Calu3 (cell line): ENCODE measurements at places on chromosomes 2 and 18. TPM values are rescaled to one million over a fixed set of nuclear protein-coding genes. Genes with fewer than 3 reads are reported as not detected.

The ELOA2 gene
- total RNA-seq = not detected in 2 replicates

The CENPA gene
- 23.4 and 33.2 TPM in 2 replicates for total RNA-seq

The RAMP1 gene
- total RNA-seq = 9.6 and 9.8 TPM in 2 replicates

The SYT4 gene
- not detected in 2 replicates for total RNA-seq

The SCYGR2 gene
- not detected in 2 replicates for total RNA-seq

The MRPL53 gene
- total RNA-seq = 83.7 and 88.9 TPM in 2 replicates

The EVX2 gene
- total RNA-seq = not detected in 2 replicates

The RESP18 gene
- not detected in 2 replicates for total RNA-seq

- H3K27ac ChIP-seq = no peak overlapping the region
- no peak overlapping the region for H3K4me3 ChIP-seq
- DNase-seq = no peak
- no peaks in the 10 kb centered on the region for H3K27me3 ChIP-seq
These were observed 369.3 kb upstream of the KLHL29 start for GRCh38 chr2:23015651-23016200.

DNA sequence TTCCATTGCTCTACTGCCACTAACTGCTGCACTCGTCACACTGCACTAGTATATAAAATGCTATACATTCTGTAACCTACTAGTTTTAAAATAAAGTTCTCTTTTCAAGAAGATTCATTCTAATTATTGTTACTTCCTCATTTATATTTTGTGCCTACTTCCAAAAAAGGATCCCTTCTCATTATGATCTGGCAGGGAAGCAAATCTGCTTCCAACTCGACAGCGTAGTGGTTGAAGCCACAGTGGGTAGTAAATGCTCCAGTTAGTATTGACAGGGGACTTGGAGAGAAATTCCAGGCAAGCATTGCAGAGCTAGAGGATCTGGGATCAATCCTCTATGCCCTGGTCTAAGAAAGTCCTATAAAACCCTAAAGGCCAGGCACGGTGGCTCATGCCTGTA lies 53.3 kb upstream of the AP1S3 start:
- H3K4me1 ChIP-seq = peaks cover 12% of the 10 kb centered on the region
- H3K36me3 ChIP-seq = peaks cover 14% of the 10 kb centered on the region
- no peak for DNase-seq
- no peak overlapping the region for H3K4me3 ChIP-seq

GRCh38 chr2:228352048-228352447 lies 170.6 kb upstream of the SPHKAP start:
- no peaks in the 10 kb centered on the region for H3K36me3 ChIP-seq
- no peak overlapping the region for H3K27ac ChIP-seq
- no peaks in the 10 kb centered on the region for H3K27me3 ChIP-seq

- H3K36me3 ChIP-seq = no peaks in the 10 kb centered on the region
- no peak for DNase-seq
- H3K27me3 ChIP-seq = peaks cover 78% of the 10 kb centered on the region
- H3K4me1 ChIP-seq = no peaks in the 10 kb centered on the region
- H3K27ac ChIP-seq = no peak overlapping the region
- no peak overlapping the region for H3K4me3 ChIP-seq
These were observed 129.0 kb downstream of the EVA1A start for GRCh38 chr2:75431763-75432162.

DNA sequence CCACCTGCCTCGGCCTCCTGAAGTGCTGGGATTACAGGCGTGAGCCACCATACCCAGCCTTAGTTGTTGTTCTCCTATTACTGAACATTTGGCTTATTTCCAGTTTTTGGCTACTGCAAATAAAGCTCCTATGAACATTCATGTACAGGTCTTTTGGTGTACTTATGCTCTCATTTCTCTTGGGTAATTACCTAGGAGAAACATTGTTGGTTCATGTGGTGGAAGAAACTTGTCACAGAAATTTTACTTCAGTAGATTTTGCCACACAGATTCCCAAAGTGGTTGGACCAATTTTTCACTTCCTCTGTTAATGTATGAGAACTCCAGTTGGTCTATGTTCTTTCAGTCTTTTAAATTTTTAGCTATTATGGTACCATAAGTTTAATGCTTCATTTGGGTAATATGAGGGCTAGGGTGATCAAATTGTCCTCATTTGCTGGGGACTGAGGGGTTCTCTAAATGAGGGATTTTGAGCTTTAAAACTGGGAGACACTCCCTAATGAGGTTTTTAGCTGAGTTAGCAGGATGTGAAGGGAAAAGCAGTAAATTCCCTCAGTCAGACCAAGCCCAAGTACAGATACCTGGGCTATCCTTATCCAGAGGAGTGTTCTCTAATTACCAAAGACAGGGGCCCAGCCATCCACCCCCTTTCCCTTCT lies 33.9 kb downstream of the MTA3 start:
- H3K36me3 ChIP-seq = peaks cover 6% of the 10 kb centered on the region
- no peaks in the 10 kb centered on the region for H3K27me3 ChIP-seq
- no peak for DNase-seq
- no peaks in the 10 kb centered on the region for H3K4me1 ChIP-seq

DNA sequence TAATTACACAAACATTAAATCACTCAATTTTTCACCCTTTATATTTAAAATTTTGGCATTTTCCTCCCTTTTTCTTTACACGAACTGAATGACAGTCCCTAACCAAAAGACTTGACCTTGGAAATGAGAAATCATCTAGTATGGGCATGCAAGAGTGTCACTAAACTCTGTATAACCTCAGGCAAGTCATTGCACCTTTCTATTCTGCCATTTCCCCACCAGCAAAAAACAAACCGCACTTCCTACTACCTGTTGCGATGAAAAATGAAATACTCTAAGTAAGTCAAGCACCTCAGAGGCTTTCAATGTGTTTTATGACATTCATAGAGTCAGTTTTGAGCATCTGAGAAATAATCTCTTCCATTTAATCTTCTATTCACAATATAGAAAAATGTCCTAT lies 44.1 kb downstream of the ANKRD44 start:
- no peak overlapping the region for H3K4me3 ChIP-seq
- H3K4me1 ChIP-seq = no peaks in the 10 kb centered on the region
- no peaks in the 10 kb centered on the region for H3K27me3 ChIP-seq

GRCh38 chr2:102619414-102620319 lies at the start of gene SLC9A2:
Gene SLC9A2, plus strand, starts transcription at chr2:102619553. Its CDS starts 296 bp downstream, at chr2:102619849.
- peak within 1 kb of the TSS; percentile 85 for H3K4me3 ChIP-seq
- H3K36me3 ChIP-seq = peaks cover 21% of the 10 kb centered on the region
- peaks cover 30% of the 10 kb centered on the region for H3K4me1 ChIP-seq
- DNase-seq = peak; percentile 60
- peak within 1 kb of the TSS; percentile 70 for H3K27ac ChIP-seq

GRCh38 chr2:36339607-36340218 lies 15.9 kb upstream of the CRIM1 start:
- H3K27ac ChIP-seq = peak overlapping the region; percentile 8
- no peak for DNase-seq
- H3K4me1 ChIP-seq = peaks cover 20% of the 10 kb centered on the region
- H3K36me3 ChIP-seq = no peaks in the 10 kb centered on the region
- H3K4me3 ChIP-seq = no peak overlapping the region

DNA sequence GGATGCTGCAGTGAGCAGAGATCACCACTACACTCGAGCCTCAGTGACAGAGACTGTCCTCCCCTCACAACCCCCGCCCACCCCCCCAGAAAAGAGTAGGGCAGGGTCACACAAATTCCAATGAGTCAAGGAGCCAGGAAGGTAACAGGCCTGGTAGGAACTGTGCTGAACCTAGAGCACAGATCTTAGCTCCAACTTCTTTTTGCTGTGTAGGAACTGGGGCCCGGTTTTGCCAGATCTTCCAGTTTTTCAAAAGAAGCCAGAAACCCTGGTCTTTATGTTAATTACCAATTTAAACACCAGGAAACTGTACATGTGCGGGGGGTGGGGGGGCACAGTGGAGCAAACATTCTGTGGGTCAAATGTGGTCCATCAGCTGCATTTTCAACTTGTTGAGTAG lies 71.0 kb downstream of the PRPF40A start:
- no peaks in the 10 kb centered on the region for H3K27me3 ChIP-seq
- no peak for DNase-seq
- H3K4me3 ChIP-seq = no peak overlapping the region
- no peak overlapping the region for H3K27ac ChIP-seq

DNA sequence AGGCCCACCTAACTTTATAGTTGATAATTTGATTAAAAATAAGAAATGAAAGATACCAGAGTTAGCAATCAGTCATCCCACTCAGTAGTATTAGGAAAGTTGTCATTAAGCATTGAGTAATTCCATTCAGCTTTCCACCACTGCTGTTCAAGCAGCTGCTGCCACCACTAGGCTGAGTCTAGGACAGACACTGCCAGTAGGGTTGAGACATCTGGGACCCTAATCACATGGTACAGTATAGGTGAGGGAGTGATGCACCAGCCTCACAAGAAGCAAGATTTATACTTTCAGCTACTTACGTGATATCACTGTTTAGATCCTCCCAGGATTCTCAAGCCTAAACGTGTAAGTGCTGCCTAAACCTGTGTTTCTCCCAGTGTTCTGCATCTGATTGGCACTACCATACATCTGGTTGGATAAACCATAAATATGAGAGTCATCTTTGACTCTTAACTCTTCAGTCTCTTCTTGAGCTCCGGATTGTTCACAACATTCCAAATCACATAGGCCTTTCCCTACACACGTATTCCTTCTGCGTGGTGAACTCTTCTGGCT lies 3.2 kb downstream of the UBXN4 start:
- H3K27me3 ChIP-seq = no peaks in the 10 kb centered on the region
- H3K36me3 ChIP-seq = peaks cover 50% of the 10 kb centered on the region
- H3K27ac ChIP-seq = no peak overlapping the region
- H3K4me3 ChIP-seq = no peak overlapping the region
- DNase-seq = peak; percentile 25

DNA sequence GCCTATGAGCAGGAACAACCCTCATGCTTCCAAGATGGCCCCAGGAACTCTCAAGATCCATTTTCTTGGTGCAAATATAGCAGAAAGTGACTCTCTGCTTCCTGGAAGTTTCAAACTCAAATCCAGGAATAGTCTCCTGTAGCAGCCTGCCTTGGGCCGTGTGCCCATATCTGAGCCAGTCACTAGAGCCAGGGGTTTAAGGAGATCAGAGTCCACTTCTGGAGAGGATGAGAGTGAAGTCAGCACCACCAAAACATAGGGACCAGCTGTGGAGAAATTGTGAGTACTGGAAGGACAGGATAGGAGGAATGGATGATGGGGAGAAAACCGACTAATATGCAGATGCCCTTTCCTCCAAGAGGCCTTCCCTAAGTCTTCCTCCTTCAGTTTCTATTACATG lies 33.2 kb downstream of the PSD4 start:
- no peak overlapping the region for H3K27ac ChIP-seq
- H3K4me3 ChIP-seq = no peak overlapping the region
- peaks cover 38% of the 10 kb centered on the region for H3K4me1 ChIP-seq
- DNase-seq = no peak

DNA sequence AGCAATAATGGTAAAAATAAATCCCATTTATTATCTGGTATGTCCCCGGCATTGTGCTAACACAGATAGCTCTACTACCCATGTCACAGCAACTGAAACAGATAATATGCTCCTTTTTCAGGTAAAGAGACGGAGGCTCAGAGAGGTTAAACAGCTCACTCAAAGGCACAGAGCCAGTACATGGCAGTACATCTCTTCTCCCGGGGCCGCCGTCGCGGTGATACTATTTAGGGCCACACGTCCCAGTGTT lies 693 bp upstream of the PDK1 start:
- peak overlapping the region; percentile 92 for H3K4me3 ChIP-seq
- peak overlapping the region; percentile 75 for H3K27ac ChIP-seq

GRCh38 chr2:25063876-25064660 lies 22.2 kb downstream of the EFR3B start:
- H3K4me3 ChIP-seq = no peak overlapping the region
- H3K4me1 ChIP-seq = no peaks in the 10 kb centered on the region
- no peaks in the 10 kb centered on the region for H3K36me3 ChIP-seq
- H3K27ac ChIP-seq = no peak overlapping the region

GRCh38 chr2:104027321-104027720 lies 826.6 kb upstream of the POU3F3 start:
- H3K36me3 ChIP-seq = no peaks in the 10 kb centered on the region
- H3K27me3 ChIP-seq = no peaks in the 10 kb centered on the region
- no peak for DNase-seq

DNA sequence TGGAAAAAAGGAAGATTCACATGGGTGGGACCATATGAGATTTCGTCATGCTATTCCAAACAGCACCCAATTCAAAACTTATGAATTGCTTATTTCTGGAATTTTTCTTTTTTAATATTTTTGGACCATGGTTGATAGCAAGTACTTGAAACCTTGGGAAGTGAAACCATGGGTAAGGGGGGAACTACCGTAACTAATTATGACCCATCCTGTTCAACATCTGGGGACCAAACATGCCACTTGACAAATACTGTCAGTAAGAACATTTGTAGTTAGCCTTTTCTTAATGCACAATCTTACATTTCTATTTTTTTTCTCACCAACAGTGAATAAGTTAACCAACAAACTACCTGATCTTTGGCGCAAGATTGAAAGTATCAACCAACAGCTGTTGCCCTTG lies 105.7 kb upstream of the TTC39C start:
- H3K4me3 ChIP-seq = no peak overlapping the region
- no peaks in the 10 kb centered on the region for H3K4me1 ChIP-seq
- no peak overlapping the region for H3K27ac ChIP-seq
- no peak for DNase-seq

DNA sequence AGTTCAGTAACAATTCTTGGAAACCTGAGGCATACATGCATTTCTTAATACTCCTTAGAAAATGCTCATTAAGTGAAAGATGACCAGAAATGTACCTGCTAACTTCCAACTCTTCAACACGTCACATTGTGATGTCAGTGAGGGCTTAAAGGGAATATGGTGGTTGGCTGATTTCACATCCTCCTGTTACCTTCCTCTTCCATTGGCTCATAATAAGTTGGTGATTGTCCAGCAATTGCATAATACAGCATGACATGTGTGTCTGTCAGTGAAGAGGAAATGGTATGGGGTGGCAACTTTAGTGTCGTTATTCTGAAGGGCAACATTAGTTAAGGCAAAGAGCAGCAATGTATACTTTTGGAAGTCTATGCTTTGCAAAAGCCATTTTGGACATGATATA lies 26.0 kb downstream of the PLEK start:
- H3K27ac ChIP-seq = no peak overlapping the region
- DNase-seq = no peak
- no peaks in the 10 kb centered on the region for H3K4me1 ChIP-seq
- H3K4me3 ChIP-seq = no peak overlapping the region
- no peaks in the 10 kb centered on the region for H3K36me3 ChIP-seq

DNA sequence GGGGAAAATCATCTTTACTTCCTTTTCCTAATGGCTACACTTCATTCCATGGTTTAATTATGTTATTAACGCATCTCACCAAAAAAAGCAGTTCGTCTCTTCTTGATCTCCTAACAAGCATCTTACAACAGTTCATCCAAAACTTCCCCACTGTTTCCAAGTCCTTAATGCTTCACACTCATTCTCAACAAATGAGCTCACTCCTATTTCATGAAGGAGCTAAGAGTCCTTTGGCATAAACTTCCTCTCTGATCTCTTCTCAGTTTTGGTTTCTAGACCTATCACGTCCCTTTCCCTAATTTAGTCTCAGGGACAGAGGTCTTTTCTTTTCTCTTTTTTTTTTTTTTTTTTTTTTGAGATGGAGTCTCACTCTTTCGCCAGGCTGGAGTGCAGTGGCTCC lies 205.9 kb upstream of the SLC39A10 start:
- no peaks in the 10 kb centered on the region for H3K36me3 ChIP-seq
- DNase-seq = no peak
- no peak overlapping the region for H3K27ac ChIP-seq
- no peaks in the 10 kb centered on the region for H3K27me3 ChIP-seq
- no peak overlapping the region for H3K4me3 ChIP-seq

- no peaks in the 10 kb centered on the region for H3K36me3 ChIP-seq
- no peaks in the 10 kb centered on the region for H3K27me3 ChIP-seq
- no peak overlapping the region for H3K4me3 ChIP-seq
- no peak overlapping the region for H3K27ac ChIP-seq
- no peak for DNase-seq
These were observed 201.0 kb upstream of the RBMS1 start for GRCh38 chr2:160694631-160695030.

- no peaks in the 10 kb centered on the region for H3K4me1 ChIP-seq
- no peak overlapping the region for H3K4me3 ChIP-seq
- DNase-seq = no peak
- no peaks in the 10 kb centered on the region for H3K27me3 ChIP-seq
These were observed 5.0 kb upstream of the ALPK2 start for GRCh38 chr18:58633874-58634273.
